Ecto neural progenitor cell (in vitro differentiated cells): ENCODE measurements at places on chromosomes 12 and 14.

GRCh38 chr12:52347016-52347415 lies 20.3 kb downstream of the KRT85 start:
- no peak for DNase-seq

GRCh38 chr12:16844875-16845274 lies 238.9 kb upstream of the LMO3 start:
- no peak for DNase-seq

GRCh38 chr14:44041700-44042099 lies 465.4 kb downstream of the FSCB start:
- no peak for DNase-seq

DNA sequence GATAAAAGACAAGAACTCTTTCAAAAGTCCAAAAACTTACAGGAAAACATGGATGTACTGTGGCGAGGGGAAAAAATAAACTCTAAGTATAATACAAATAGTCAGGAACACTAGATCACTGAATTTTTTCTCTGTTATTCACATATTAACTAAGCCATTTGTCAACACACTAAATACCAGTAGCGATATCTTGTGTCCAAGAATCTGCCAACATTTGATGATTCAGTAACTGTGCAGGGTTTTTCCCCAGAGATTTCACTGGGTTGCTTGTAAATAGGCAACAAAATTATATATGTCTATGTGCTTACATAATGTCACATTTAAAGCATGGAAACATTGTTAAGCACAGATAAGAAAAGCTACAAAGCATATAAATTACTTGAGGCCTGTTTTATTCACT lies 205.9 kb downstream of the KIF21A start:
- no peak for DNase-seq

DNA sequence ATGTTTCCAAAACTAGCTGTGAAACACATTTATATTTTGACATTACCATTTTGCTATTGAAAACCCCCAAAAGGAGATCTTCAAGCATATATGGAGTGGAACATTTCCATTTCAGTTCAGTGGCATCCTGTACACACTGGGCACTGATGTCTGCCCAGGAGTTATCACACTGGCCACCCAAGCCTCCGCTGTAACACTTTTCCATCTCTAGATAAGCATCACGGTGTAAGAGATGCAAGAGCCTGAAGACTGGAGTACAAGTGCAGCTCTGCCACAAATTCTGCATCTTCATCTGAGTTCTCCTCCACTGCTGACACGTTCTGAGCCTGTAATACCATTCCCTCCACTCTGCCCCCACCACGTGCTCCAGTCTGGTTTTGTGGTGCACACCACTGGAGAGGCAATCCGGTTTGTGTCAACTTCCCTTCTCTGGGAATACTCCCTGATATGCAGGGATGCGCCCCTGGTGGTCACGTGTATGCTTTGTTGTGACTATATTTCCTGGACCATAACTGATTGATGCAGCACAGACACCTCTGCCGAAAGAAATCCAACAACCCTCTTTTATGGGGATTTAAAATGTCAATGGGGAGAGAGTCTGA lies 12.7 kb downstream of the SPTLC2 start:
- no peak for DNase-seq

DNA sequence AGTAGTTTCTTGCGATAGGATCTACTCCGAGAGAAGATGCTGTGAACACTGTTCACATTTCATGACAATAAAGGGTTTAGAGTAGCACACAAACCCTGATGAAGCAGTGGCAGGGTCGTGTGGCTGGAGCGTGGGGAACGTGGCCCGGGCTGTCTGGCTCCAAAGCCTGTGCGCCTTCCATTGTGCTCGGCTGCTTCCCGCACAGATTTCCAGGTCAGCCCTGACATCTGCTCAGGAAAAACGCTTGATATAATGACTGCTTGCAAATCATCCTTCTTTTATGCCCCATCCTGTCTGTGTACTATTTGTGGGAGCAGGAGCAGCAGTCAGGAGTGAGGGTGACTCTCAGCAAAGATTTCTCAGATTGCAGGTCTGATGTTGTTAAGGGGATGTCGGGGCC lies 78.6 kb downstream of the EML1 start:
- no peak for DNase-seq

- no peak for DNase-seq
Measured at GRCh38 chr12:19890024-19890423, 450.7 kb downstream of the AEBP2 start.

GRCh38 chr12:47223848-47224213 lies 144.1 kb upstream of the AMIGO2 start:
- DNase-seq, result peak; percentile 41

- no peak for DNase-seq
Measured at GRCh38 chr12:20220339-20220738, 148.0 kb upstream of the PDE3A start.

DNA sequence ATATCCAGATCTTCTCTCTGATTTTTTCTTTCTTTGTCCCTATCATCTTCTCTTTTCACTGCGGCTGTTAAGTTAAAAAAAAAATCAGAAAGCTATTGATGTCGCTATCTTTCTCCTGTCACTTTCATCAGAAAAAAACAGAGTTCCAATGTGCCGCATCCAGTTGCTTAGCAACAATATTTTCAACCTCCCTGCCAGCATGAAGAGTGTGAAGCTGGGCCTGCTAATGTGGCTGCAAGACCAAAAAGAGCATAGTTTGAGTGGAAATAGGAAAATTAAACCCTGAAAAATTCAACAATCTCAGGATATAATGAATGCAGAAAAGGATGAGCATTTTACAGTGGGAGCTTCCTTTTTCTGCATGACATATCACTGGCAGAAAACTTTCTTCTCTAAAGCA lies 1025.4 kb upstream of the LRFN5 start:
- DNase-seq, result no peak

- DNase-seq, result no peak
Measured at GRCh38 chr14:100989924-100990323, 86.4 kb upstream of the RTL1 start.

GRCh38 chr12:103955811-103956508 lies 9.7 kb upstream of the TDG start:
- no peak for DNase-seq

DNA sequence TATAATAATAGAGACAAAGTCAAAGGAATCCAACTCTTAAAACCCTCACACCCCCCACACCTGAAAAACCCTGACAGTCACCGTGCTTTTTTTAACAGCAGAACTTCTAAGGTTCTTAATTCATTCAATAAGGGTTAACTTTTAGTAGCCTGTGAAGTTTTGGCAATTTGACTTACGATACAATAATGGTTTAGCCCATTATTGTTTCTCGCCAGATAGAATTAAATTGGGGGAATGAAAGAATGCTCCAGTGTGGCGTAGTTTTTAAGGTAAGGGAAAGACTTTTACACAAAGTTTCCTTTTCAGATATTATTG lies 604 bp upstream of the MAGOHB start:
- no peak for DNase-seq

GRCh38 chr12:70774055-70774454 lies 136.8 kb upstream of the PTPRB start:
- no peak for DNase-seq

DNA sequence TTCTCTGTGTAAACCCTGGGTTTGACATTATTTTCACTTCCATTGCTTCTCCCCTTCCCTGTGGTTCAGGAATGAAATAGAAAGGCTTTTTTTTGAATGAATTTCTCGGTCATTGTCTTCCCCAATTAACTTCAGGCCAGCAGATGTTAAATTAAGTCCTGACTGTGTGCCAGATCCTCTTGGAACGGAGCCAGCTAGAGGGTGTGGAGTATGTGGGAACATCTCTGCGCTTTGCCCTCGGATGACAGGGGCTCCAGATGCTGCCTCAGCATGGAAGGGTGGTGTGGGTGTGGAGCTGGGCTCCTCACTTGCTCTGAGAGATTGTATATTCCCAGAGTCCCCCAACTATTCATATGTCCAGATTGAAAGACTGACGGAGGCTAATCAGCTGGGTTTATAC lies 13.1 kb downstream of the KRT85 start:
- DNase-seq, result no peak

GRCh38 chr14:55074662-55075061 lies 23.2 kb downstream of the MAPK1IP1L start:
- DNase-seq, result no peak

DNA sequence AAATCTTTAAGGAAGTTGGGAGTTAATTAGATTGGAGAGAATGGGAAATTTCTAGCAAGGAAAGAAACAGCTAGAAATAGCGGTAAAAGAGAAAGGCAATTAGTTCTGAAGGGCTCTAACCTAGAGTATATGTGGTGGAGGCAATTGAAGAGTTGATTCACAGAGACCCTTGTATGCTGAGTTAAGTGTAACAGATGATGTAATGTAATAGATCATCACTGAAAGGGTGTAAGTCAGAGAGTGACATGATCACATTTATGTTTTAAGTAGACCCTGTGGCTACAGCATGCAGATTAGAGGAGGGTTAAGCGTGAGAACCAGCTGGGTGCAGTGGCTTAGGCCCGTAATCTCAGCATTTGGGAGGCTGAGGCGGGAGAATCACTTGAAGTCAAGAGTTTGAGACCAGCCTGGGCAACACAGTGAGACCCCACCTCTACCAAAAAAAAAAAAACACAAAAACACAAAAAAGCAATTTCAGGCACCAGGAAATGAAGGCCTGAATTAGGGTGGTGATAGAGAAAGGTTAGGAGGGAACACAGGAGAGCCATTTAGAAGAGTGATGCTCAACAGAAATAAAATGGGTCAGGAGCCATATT lies 3.0 kb downstream of the RBP5 start:
- DNase-seq, result no peak
